Sigmoid colon (tissue), 7 donors: ENCODE measurements at places on chromosomes 3 and 15. TPM values are rescaled to one million over a fixed set of nuclear protein-coding genes. Genes with fewer than 3 reads are reported as not detected.

C15orf39 gene
- 17.2 TPM for total RNA-seq

IL20RB gene
- 0.54 TPM for total RNA-seq

SOX14 gene
- total RNA-seq, result not detected

- DNase-seq, result no peak
- no peak overlapping the region for H3K27ac ChIP-seq
- peaks cover 75% of the 10 kb centered on the region for H3K36me3 ChIP-seq
- no peak overlapping the region for H3K4me3 ChIP-seq
- no peaks in the 10 kb centered on the region for H3K27me3 ChIP-seq
These were observed 48.8 kb downstream of the GLB1 start for GRCh38 chr3:33047842-33048834.

DNA sequence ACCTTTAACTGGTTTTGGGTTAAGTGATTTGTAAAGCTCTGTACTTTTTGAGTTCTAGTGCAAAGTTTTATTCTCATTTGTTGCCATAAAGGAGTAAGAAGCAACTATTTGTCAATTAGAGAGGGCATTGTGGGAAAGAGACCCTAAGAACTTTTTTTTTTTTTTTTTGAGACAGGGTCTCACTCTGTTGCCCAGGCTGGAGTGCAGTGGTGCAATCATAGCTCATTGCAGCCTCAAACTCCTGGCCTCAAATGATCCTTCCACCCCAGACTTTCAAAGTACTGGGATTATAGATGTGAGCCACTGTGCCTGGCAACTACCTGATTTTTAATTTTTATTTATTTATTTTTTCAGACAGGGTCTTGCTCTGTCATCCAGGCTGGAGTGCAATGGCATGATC is 4.9 kb downstream of the CHP1 start:
- DNase-seq, result no peak
- peaks cover 22% of the 10 kb centered on the region for H3K4me1 ChIP-seq
- no peaks in the 10 kb centered on the region for H3K27me3 ChIP-seq
- no peak overlapping the region for H3K4me3 ChIP-seq
- H3K27ac ChIP-seq, result no peak overlapping the region

DNA sequence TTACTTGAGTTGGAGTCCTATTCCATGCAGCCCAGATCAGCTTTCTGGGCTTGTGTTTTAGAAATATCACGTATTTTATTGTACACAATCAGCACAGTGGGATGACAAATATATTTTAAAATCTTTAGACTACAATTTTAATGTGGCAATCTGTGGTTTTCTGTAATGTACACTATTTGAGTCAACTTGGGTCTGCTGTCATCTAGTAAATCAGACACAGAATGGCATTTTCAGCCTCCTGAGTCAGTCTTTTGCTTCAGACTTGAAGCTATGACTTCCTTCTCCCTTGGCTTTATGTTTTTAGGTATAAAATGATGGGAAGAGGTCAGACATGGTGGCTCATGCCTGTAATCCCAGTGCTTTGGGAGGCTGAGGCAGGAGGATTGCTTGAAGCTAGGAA is 232.1 kb downstream of the NECTIN3 start:
- H3K27me3 ChIP-seq, result no peaks in the 10 kb centered on the region
- no peak overlapping the region for H3K4me3 ChIP-seq
- H3K4me1 ChIP-seq, result no peaks in the 10 kb centered on the region
- no peak for DNase-seq
- H3K36me3 ChIP-seq, result no peaks in the 10 kb centered on the region

GRCh38 chr3:13574798-13575451 is 26.0 kb downstream of the FBLN2 start:
- no peaks in the 10 kb centered on the region for H3K27me3 ChIP-seq
- no peak overlapping the region for H3K27ac ChIP-seq
- DNase-seq, result no peak
- no peak overlapping the region for H3K4me3 ChIP-seq
